RPMI8226 (cell line): ENCODE measurements at places on chromosomes 16 and 17.

DNA sequence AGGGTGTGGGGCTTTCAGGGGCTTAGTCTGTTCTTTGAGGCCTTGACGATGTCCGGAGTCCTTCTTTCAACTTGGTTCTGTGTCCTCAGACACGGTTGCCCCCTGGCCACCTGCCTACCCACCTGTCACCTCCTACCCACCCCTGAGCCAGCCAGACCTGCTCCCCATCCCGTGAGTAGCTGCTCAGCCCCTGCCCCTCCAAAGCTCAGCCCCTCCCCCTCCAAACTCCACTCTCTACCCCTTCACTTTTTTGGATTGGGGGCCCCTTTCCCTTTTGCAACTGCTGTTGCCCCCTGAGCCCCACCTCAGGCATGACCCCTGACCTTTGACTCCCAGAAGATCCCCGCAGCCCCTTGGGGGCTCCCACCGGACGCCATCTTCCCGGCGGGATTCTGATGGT lies 1.2 kb downstream of the LAT start:
- no peak for DNase-seq

GRCh38 chr16:81463296-81463890 lies 18.8 kb downstream of the CMIP start:
- DNase-seq, result no peak

DNA sequence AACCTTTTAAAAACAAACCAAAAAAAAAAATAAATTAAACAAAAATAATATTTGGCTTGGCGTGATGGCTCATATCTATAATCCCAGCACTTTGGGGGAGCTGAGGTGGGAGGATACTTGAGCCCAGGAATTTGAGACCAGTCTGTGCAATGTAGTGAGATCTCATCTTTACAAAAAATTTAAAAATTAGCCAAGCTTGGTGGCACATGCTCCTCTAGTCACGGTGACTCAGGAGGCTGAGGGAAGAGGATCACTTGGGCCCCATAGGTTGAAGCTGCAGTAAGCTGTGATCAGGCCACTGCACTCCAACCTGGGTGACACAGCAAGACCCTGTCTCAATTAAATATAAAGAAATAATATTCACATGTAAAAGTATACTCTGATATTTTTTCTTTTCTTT lies 12.2 kb downstream of the GNGT2 start:
- no peak for DNase-seq

DNA sequence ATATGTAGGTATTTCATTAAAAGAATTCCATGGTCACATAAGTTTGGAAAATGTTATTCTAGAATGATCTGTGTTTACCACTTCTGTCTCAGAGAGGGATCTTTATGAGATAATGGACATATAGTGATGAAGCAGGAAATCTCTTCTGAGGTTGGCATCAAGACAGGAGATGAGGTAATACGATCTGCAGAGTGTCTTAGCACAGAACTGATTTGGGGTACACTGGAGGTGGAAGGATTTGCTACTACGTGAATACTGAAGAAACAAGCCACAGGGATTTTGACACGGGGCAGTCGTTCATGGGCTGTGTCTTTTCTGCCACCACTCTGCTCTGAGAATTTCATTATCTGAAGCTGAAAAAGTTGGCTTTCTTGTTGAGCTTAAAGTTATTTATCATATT lies 5.5 kb downstream of the CBFB start:
- DNase-seq, result no peak

GRCh38 chr17:67438667-67439066 lies 61.6 kb downstream of the PITPNC1 start:
- no peak for DNase-seq

DNA sequence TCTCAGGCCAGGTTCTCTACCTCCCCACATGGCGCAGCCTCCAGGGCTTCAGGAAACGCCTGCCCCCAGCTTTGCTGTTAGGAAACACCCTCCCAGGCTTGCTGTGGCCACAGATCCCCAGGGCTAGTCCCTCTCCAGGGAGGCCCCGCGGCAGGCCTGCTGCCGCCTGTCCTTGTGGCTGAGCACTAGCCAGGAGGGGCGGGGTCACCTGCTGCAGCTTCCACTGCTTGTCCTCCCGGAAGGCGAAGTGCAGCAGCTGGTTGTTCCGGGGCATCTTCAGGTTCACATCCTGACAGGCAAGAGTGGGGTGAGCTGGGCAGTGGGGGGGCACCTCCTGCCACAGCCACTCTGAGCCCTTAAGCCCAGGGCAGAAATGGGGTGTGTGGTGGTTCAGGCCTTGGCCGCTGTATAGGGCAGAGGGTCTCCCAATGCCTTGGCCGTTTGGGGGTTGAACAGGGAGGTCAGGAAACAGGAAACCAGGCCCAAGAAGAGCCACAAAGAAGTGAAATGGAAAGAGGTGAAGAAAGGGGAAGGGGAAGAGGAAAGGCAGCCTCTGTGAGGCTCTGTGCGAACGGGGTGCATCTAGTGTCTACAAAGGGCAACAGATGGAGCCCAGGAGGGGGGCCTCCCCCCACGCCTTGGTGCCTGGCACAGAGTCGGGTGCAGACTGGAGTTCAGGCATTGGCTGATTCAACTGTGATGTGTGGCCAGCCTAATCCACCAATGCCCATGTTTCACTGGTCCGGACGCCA lies 2.0 kb downstream of the ROGDI start:
- peak; percentile 77 for DNase-seq
